ENCODE measurements at places on chromosomes 7 and 10. TPM values are rescaled to one million over a fixed set of nuclear protein-coding genes. Genes with fewer than 3 reads are reported as not detected.

DNA sequence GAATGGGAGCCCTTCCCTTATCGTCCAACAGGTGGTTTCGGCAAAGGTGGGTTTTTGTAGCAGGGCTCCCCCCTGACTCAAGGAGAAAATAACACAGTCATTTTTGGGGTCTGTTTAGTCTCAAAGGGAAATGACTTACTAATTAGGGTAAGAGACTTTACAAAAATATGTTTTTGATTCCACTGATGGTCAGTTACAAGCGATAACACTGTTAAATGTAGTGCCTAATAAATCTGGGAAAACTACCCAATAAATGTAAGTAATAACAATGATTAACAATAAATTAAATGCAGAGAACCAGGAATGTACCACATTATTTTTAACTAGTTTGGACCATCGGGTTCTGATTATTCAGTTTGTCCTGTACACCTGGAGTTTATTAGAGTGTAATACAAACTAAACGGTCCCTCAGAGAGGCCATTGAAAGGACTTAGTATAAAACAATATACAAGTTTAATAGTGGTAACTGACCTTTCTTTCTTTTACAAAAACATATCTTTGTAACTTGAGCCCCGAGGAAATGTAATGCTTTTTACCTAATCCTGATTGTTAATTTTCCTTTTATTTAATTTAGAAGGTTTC is 216.2 kb upstream of the HABP2 start:
- no peak for DNase-seq

DNA sequence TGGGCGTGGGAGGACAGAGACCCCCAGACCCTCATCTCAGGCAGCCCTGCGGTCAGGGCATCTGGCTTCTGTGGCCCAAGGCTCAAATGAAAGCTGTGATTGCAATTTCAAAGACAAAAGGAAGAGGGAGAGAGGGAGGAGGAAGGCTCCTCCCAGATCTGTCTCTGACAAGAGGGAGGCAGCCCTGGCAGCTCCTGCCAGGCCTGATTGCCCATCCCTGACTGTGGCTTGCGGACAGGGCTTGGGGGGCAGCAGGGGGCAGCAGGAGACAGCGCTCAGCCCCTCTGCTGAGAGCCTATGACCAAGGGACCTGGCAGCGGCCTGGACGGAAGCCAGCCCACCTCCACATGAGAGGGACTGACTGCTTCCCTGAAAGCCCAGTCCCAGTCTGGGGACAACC is 91.8 kb downstream of the PTPRN2 start:
- DNase-seq: no peak

GRCh38 chr10:28320799-28321198 is 17.9 kb upstream of the MPP7 start:
- no peak for DNase-seq

GRCh38 chr10:75663947-75664664 is 232.7 kb downstream of the LRMDA start:
- DNase-seq: no peak

- DNase-seq: no peak
Observed at GRCh38 chr7:113431406-113431805, 313.1 kb upstream of the SMIM30 start.

- no peak for DNase-seq
Observed at GRCh38 chr7:98930921-98931320, 52.6 kb downstream of the TRRAP start.

DNA sequence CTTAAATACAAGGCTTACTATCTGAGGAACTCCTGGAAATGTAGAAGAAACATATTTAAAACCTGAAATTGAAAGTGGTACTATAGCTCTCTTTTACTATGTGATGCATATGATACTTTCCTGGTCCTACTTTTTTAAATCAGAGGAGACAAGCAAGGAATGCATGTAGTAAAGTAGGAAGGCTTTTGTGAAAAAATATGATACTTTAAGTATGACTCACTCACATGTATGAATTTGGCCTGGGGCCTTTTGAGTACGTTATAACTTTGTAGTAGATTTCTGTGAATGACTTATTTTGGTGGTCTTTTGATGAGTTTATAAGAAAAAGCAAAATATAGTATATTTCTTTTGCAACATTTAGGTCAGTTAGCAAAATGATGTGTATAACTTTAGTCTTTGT is 53.8 kb downstream of the TAX1BP1 start:
- DNase-seq: no peak

DNA sequence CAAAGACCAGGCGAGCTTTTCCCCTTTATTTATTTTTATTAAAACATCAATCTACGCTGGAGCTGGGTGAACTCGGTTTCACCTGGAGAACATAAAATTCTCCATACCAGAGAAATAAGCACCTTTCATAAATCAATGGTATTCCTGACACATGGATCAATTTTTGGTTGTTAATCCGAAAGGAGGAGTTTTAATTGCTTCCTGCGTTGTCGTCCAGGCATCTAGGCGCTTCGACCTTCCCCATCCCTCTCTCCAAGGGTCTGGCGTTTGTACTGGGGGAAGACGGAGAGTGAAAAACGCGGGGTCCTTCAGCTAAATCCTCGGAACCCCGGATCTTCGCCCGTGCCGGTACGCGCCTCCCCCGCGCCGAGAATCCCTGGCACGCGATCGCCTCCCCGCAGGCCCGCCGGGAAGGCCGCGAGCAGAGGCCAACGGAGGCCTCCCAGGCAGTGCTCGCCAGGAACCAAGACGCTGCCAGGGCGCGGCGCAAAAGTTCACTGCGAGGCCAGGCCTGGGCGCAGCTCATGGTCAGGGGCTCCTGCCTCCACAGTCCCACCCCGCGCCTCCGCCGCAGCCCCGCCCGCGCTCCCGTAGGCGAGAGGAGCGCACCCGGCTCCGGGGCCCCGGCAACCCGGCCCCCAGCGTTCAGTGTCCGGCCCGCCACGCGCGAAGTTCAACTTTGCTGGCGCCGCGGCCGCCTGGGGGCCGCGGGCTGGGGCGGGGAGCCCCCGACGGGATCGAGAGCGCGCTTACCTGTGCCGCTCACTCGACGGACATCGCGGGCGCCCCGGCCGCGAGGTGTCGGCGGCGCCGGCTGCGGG is 8.3 kb upstream of the EBF3 start:
- DNase-seq: no peak

- no peak for DNase-seq
Observed at GRCh38 chr7:34612661-34613060, 45.4 kb upstream of the NPSR1 start.

DNA sequence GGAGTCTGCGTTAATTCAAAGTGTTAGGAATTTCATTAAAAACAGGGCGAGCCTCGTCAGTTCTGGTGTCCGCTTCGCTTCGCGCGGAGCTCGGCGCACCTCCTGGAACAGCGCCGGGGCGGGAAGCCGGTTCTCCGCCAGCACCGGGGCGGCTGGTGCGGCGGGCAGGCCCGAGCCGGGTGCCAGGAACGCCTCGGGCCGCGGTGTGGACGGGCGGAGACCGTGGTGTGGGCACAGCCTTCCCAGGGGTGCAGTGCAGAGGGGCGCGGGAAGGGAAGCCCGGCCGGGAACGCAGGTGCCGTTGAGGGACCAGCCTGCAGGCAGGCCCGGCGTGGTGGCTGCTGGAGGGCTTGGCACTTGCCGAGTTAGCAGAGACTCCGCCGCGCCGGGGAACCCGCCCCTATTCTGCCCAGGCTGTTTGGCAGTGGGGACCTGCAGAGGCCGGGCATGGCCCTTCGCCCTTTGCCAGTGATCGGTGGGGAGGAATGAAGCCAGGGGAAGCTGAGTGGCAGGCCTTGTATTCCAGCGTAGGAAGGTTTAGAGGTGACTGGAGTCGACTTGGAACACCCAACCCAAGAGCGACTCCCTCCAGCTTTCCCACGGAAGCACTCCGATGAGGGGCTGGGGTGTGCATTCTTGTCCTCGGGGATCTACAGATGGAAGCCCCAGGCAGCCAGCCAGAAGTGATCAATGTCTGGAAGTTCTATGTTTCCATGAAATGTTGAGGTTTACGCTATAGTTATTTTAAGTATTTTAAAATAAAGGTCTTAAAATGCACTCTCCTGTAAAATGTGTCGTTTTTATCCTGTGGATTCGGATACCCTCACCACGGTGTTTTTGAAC is 945 bp upstream of the RHEB start:
- DNase-seq: peak; percentile 86

DNA sequence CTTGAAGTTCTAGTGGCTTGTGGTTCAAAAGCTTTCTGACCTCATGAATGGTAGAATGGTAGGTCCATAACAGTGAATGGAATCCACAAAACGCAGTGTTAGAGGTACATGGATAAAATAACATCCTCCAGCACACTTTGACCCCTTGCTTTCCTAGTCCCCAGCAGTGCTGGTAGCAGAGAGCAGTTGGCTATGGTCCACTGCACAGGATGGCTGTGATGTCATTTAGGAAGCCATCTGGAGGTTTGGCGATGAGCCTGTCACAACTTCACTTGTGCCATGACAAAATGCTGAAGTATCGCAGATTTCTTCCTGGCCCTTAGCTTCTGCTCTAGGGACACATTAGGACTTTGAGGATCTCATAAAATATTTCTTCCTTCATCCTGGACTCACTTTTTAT is 300.0 kb upstream of the FZD8 start:
- DNase-seq: no peak

- DNase-seq: no peak
Observed at GRCh38 chr7:80940539-80941207, 21.8 kb upstream of the SEMA3C start.

GRCh38 chr7:24833549-24833948 is 76.3 kb upstream of the GSDME start:
- no peak for DNase-seq

DNA sequence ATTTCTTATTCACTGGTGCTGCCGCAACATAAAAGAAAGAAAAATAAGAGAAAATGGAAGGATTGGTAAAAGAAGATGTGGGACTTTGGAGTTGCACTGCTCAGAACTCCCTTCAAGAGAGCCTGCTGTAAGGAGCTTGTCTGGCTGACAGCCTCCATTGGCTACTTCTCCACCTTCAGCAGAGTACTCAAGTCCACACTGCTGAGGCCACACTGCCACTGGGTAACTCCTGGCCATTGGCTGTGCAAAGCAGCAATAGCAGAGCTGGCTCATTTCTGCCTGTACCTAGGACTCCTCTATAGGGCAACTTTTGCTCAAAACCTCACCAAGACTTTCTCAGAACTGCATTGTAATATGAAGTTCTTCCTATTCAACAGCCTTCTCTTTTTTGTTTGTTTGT is 38.7 kb upstream of the PCLO start:
- DNase-seq: no peak

DNA sequence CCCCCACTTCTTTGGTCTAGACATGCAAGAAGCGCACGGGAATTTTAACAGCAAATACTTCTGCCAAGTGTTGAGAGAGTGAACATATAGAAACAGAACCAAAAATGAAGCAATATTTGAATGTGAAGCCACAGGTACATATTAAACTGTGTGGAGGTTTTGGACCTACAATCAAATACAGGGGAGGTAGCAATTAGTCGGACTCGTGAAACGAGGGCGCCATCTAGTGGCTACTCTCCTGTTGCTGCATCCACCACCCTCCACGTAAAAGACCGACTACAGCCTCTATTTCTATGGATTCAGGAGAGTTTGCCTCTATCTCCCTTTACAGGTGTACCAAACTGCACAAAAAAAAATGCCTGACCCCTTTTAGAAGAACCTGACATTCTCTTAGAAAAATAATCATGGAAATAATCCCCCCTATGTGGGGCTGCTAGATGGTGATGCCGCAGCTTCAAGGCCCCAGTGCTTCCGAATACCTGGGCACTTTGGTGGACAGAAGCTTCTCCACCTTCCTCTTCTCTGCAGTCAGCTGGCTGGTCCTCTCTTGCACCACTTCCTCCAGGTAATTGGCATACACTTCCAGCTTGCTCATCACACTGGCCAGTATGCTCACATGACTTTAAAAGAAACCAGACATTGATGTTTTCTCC is 31.7 kb downstream of the TECTB start:
- peak; percentile 21 for DNase-seq

GRCh38 chr7:98988641-98989040 is 110.3 kb downstream of the TRRAP start:
- no peak for DNase-seq

- no peak for DNase-seq
Observed at GRCh38 chr10:3432081-3432825, 259.7 kb upstream of the PITRM1 start.

- DNase-seq: no peak
Observed at GRCh38 chr7:68622500-68622899, 975.8 kb upstream of the AUTS2 start.

GRCh38 chr7:1331561-1332467 is 99.1 kb downstream of the UNCX start:
- DNase-seq: no peak

DNA sequence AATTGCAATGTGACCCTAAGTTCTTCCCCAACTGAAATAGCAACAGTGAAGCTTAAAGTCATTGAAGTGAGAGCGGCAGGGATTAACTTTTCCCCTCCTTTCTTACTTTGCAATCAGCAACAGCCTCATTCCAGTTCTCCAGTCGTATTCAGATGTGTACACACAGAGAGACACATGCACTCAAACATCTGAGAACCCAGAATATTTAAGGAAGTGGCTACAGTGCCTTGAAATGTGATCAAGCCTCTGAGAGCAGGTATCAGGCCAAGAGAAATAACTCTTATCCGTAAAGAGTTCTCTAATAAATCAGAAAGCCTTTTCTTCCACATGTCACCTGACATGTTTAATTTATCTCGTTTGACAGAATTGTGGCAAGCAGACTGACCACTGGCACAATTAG is 388.9 kb upstream of the NPVF start:
- DNase-seq: no peak

DNA sequence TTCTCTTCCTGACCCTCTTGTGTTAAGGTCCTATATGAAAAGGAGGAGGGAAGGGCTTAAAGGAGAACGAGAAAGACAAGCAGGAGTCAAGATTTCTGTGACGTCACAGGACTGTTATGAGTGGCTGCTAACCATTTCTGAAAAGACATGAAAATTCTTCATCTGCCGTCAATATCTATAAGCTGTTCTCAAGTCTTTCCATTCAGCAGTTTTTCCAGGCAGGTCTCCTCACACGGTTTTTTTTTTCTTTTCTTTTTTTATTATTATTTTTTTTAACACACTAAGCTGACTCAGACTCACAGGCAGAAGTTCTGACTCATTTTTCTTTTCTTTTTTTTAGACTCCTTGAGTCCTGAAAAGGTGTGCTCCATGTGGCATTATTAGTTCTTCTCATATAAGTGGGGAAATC is 72.0 kb downstream of the DGKI start:
- DNase-seq: no peak

Gene LRIT1
- total RNA-seq: not detected

Gene TECPR1
- 28.1 TPM for total RNA-seq

Gene PDGFA
- total RNA-seq: 349 TPM

Gene GIMAP4
- 29.5 TPM for total RNA-seq

Gene HTR5A
- total RNA-seq: not detected

Gene ZNF777
- total RNA-seq: 13.4 TPM

Gene CLRN3
- not detected for total RNA-seq

Gene RPEL1
- total RNA-seq: not detected

Gene LFNG
- 102 TPM for total RNA-seq

Gene IFIT2
- 0.85 TPM for total RNA-seq
